ENCODE measurements at places on chromosomes 5 and 9. TPM values are rescaled to one million over a fixed set of nuclear protein-coding genes. Genes with fewer than 3 reads are reported as not detected.
A peak's percentile ranks its signal among the peaks of the same experiment; 100 is the strongest.

DNA sequence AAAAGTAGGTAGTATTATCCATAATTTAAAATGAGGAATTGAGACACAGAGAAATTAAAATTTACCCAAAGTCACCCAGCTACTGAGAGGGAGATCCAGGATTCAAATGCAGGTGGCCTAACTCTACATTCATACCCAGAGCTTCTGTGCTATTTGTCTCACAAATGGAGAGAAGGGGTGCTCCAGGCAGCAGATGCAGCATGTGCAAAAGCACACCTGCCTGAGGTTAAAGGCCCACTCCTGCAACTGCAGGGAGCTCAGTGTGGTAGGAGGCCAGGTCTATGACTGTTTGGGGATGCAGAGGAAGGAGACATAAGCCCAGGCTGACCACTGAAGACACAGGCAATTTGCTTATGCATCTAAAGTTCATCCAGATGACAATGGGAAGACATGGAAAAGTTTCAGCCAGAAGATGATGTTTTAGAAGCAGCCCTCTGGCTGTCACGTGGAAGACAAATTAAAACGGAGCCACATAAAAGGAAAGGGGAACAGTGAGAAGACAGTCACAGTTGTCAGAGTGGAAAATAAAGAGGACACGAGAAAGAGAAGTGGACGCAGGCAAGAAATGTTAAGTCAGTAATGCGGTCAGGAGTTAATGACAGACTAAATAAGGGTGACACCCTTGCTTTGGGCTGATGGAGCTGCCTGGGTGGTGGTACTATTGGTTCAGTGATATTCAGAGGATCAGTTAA lies 214.7 kb downstream of the EBF1 start:
- no peak for ATAC-seq

GRCh38 chr5:14286574-14287421 lies 143.7 kb downstream of the TRIO start:
- peak; percentile 25 for ATAC-seq

DNA sequence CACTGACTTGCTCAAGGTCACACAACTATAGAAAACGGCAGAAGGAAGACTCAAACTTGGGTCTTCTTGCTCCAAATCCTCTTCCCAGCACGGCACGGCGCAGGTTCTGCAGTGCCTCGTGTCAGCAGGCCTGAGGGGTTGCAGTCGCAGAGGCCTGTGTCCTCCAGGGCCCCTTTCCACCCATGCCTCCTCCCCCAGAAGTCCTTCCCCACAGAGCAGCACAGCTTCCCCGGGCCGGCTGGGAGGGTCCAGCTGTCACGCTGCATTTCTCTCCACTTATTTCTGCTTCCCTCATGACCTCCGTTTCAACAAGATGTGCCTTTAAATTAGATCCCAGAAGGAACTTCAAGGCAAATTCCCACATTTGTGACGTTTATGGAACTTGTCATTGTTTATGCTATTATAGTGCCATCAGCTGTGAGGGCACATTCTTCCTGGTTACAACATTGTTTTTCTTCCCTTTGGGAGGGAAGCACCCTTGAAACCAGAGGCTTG lies 148.4 kb downstream of the C5orf15 start:
- ATAC-seq = no peak

Gene IL4
- not detected for total RNA-seq

Measured in esophagus mucosa (tissue), 1 donor.